Neural crest cell (in vitro differentiated cells): ENCODE measurements at places on chromosomes 3 and 15. TPM values are rescaled to one million over a fixed set of nuclear protein-coding genes. Genes with fewer than 3 reads are reported as not detected.
A peak's percentile ranks its signal among the peaks of the same experiment; 100 is the strongest.

DNA sequence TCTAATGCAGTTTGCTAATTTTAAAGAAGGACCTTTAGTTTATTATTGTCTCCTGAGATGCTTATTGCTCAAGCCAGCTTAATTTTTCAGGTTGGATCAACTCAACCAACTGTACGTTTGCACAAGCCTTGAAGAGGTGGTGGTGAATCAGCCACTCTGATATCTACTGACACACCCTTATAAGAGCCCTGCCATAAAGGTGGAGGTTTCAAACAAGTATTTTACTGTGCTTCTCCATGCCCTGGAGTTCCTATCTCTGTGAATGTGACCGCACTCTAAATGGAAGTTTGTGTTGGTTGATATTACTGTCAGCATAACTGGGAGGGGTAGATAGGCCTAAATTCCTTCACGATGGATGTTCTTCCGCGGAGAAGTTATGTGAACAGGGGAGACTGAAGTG, 297.3 kb upstream of the UBE2E1 start:
- DNase-seq = no peak

The NR1I2 gene
- total RNA-seq = 0.26 TPM in 1 of 2 replicates, not detected in the other

DNA sequence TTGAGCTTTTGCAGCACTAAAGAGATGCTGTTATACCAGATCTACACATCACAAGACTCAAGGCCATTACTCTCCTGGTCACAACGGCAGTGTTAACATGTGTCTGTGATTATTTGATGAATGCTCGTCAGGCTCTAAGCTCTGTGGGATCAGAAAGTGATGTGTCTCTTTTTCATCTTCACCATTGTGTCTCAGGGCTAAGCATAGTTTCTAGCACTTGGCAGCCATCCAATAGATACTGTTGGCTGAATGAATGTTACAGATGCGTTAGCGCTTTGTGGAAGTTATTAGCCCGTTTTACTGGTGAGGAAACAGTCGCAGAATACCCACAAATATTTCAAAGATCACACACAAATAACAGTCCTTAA, 1.2 kb upstream of the FAM81A start:
- DNase-seq = no peak

- DNase-seq = no peak
Observed at GRCh38 chr3:100210772-100211135, 50.0 kb upstream of the TBC1D23 start.

The TRAK1 gene
- 41.0 and 42.6 TPM in 2 replicates for total RNA-seq

DNA sequence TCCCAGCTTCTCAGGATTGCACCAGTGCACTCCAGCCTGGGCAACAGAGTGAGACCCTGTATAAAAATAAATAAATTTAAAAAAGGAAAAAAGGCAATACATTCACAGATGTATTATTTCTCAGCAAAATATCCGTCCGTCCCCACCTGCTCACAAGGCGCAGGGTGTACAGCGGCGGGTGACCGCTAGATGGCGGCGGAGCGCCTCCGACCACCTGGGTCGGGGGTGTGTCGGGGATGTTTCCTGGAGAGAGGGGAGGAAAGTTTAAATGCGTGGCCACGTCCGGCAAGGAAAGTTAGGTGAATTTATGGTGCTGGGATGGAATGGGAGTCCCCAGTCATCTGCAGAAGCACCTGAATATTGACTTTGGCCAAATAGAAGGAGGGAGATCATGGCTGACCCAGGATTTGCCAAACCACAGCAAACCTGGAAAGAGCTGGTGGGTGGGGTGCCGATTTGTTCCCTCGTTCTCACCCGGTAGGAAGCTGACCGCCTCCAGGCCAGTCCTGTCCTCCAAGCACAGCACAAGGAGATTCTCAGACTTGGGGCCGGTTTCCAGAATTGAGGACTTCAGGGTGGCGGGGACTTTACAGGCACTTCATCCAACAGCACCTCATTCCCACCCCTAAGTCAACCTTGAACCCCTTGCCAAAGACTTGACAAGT, 88.3 kb downstream of the TMEM266 start:
- DNase-seq = peak; percentile 66

- no peak for DNase-seq
Observed at GRCh38 chr15:39363761-39364586, 216.9 kb upstream of the THBS1 start.

The ECE2 gene
- not detected in 2 replicates for total RNA-seq

DNA sequence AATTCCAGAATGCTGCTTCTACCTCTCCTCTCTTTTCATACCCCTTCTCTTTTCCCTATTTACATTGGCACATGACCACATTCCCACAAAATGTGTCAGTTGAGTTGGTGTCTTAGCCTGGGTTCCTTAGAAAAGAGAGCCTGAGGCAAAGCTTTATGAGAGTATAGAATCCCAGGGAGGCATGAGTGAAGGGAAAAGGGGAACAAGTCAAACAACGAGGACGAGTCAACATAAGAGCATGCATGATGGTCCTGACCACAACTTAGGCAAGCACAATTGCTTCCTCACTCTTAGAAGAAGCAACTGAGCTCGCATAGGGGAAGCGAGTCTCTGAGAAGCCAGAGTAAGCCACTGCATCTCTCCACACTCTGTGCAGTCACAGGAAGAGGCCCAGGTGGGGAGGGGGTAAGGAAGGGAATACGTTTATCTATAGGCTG, 15.4 kb upstream of the ZNF774 start:
- DNase-seq = no peak

DNA sequence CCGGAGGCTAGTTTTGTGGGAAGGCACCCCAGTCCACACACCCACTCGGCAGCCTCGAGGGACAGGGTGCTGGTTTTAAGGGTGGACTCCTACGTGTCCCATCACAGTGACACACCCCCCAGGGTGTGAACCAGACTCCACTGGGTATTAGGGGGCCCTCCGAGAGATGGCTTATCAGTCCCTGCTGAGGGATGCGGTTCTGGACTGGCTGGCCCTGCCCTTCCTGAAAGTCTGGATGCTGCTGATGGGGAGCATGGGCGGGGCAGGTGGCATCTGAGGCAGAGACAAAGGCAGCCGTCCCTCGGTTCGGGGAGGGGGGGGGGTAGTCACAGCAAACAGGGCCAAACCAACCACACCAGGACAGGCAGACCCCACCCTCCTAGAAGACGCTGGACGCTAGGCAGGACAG, 939 bp upstream of the ULK3 start:
- no peak for DNase-seq

The INO80 gene
- 18.5 and 20.2 TPM in 2 replicates for total RNA-seq

- no peak for DNase-seq
Observed at GRCh38 chr3:65033576-65033975, 345.8 kb upstream of the ADAMTS9 start.

GRCh38 chr15:65304381-65305149, at the start of gene RNU5B-1:
Gene RNU5B-1 (plus strand): TSS chr15:65304677.
- peak; percentile 79 for DNase-seq

- DNase-seq = no peak
Observed at GRCh38 chr3:35417080-35417479, 222.2 kb upstream of the ARPP21 start.

The XCR1 gene
- not detected in 2 replicates for total RNA-seq
